ENCODE measurements at places on chromosomes 6 and 20. TPM values are rescaled to one million over a fixed set of nuclear protein-coding genes. Genes with fewer than 3 reads are reported as not detected.

DNA sequence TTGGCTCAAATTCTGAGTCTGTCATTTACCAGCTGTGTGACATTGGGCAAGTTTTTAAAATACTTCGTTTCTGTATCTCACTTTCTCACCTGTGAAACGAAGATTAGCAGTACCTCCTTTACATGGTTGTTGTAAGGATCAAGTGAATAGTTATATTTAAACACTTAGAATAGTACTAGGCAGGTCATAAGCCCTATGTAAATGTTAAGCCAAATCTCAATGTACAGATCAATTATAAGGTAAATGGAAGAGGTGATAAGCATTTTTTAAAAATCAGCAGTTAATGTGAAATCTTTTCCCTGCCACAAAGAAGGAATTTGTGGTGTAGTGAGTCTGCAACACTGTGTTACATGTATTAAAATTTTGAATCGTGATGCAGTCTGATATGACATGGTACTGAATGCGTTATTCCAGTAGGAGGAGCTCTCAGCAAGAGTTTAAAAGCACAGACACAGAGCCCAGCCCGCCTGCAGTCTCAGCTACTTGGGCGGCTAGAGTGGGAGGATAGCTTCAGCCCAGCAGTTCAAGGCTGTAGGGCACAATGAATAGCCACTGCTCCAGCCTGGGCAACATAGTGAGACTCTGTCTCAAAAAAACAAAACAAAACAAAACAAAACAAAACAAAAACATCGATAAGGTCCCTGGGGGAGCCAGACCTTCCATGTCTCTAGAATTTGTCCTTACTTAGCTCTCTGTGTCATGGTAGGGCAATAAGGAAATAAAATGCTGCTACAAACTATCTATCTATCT, 46.0 kb downstream of the GTF2H5 start:
- H3K4me3 ChIP-seq: no peak overlapping the region
- peak; percentile 73 for DNase-seq
- H3K4me1 ChIP-seq: peaks cover 16% of the 10 kb centered on the region
- no peak overlapping the region for H3K27ac ChIP-seq
- H3K36me3 ChIP-seq: no peaks in the 10 kb centered on the region

- H3K4me3 ChIP-seq: no peak overlapping the region
- no peak overlapping the region for H3K27ac ChIP-seq
- no peak for DNase-seq
- H3K27me3 ChIP-seq: peaks cover 2% of the 10 kb centered on the region
Observed at GRCh38 chr6:31132806-31133205, 6.1 kb downstream of the PSORS1C2 start.

GRCh38 chr6:63352544-63353285, 32.9 kb upstream of the LGSN start:
- no peak for DNase-seq
- H3K4me3 ChIP-seq: no peak overlapping the region
- no peak overlapping the region for H3K27ac ChIP-seq
- no peaks in the 10 kb centered on the region for H3K36me3 ChIP-seq

DNA sequence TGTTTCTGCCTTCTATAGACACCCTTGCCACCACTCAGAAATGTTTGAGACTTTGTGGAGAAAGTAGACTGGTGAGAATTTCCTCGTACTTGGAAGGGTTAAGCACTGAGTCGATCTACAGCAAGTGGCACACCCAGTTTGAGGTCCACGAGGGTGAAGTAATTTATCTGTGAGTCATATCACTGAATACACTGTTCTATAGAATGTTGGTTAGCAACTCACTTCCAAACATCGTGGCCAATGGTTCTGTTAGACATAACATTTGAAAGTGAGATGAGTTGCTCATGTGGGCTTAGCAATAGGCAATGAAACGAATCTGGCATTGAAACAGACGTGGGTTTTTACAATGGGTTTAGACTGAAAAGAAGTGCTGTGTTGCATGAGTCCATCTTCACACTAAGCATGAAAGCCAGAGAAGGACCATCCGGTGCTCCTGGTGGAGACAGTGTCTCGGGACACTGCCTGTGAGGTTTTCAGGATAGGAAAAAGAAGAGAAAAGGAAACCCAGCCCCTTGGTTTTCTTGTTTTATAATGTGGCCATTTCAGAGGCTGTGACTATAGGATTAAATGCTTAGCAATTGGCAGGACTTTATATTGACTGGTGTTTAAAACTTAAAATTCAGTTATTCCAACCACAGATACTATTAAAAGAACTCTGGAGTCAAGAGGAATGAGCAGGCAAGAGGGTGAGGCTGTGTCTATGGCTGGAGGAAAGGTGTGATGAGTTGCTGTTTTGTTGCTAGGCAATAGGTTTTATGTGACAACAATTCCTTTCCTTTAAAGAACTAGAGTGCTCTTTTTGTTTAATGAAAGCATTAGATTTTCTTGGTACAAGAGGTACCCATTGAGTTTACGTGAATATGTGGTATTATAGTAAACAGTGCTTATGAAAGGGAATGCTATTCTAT, 31.0 kb upstream of the EZR start:
- no peaks in the 10 kb centered on the region for H3K27me3 ChIP-seq
- no peaks in the 10 kb centered on the region for H3K36me3 ChIP-seq
- H3K4me3 ChIP-seq: peak overlapping the region; percentile 48
- H3K27ac ChIP-seq: peak overlapping the region; percentile 90

GRCh38 chr6:12228447-12229146, 61.6 kb upstream of the EDN1 start:
- H3K27me3 ChIP-seq: no peaks in the 10 kb centered on the region
- DNase-seq: no peak
- no peak overlapping the region for H3K4me3 ChIP-seq
- H3K27ac ChIP-seq: no peak overlapping the region
- no peaks in the 10 kb centered on the region for H3K36me3 ChIP-seq

Gene BFSP1
- total RNA-seq: 0.18 TPM
